ENCODE measurements at places on chromosomes 12 and 14.

- no peak for DNase-seq
These were observed 93.5 kb downstream of the ATXN2 start for GRCh38 chr12:111505601-111506036.

- peak; percentile 57 for DNase-seq
These were observed 13.2 kb downstream of the AQP6 start for GRCh38 chr12:49985981-49986380.

GRCh38 chr14:67524634-67524963 is 8.5 kb upstream of the PLEKHH1 start:
- no peak for DNase-seq

GRCh38 chr12:120610560-120610959 is 29.4 kb upstream of the POP5 start:
- no peak for DNase-seq

GRCh38 chr14:104588066-104588857 is 8.7 kb downstream of the C14orf180 start:
- DNase-seq: no peak

- DNase-seq: no peak
These were observed 49.3 kb downstream of the ACTN1 start for GRCh38 chr14:68929623-68930307.

GRCh38 chr12:94457311-94457710 is 2.4 kb downstream of the CEP83 start:
- no peak for DNase-seq

DNA sequence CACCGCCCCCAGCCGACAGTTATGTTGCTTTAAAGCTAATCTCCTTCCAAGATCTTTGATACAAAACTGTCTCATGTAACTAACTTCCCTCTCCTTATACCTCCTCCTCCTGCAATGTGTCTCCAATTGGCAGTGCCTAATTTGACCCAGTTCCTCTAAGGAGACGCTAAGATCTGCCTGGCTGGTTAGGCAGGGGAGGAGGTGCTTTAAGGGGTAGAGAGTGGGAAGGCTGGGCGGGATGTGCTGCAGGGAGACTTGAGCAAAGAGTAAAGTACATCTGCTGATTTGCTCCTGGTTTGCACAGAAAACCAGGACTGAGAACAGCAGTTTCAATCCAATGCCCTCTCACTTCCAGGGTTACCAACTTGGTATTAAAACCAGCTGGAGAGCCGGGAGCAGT is 7.4 kb upstream of the IKZF4 start:
- DNase-seq: peak; percentile 23

DNA sequence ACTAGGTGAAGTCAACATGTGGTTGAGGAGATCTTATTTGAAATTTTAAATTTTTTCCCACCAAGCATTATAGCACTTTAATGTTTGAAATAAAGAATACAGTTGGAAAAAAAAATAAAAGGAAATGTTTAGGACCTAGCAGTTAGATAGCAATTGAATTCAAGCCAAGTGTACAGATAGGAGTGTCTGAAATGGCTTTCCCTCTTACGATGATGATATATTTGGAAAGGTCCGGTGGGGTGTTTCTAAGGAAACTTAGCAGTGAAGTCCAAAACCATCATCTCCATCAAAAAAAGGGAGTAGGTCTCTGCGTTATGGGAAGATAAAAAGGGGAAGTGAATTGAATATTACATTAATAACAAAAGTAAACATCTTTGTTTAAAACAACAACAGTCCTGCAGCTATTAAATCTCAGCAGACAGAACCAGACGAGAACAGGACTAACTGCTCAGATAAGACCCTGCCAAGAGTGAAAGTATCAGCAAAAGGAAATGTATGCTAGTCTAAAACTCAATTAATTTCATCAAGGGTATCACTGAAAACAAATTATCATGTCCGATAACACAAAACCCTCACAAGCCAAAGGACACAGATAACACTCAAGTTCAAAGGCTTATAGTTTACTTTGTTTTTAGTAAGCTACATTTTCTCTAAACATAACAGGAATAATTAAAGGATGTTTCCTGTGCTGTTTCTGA is 242.0 kb downstream of the BMP4 start:
- DNase-seq: no peak

- no peak for DNase-seq
These were observed 220.3 kb downstream of the ASCL1 start for GRCh38 chr12:103177639-103178255.

- DNase-seq: no peak
These were observed 1.3 kb downstream of the TRIM9 start for GRCh38 chr14:51093371-51094281.

GRCh38 chr12:68287106-68287505 is 33.7 kb upstream of the IL22 start:
- no peak for DNase-seq

GRCh38 chr12:106211973-106212372 is 35.8 kb downstream of the CKAP4 start:
- DNase-seq: no peak

DNA sequence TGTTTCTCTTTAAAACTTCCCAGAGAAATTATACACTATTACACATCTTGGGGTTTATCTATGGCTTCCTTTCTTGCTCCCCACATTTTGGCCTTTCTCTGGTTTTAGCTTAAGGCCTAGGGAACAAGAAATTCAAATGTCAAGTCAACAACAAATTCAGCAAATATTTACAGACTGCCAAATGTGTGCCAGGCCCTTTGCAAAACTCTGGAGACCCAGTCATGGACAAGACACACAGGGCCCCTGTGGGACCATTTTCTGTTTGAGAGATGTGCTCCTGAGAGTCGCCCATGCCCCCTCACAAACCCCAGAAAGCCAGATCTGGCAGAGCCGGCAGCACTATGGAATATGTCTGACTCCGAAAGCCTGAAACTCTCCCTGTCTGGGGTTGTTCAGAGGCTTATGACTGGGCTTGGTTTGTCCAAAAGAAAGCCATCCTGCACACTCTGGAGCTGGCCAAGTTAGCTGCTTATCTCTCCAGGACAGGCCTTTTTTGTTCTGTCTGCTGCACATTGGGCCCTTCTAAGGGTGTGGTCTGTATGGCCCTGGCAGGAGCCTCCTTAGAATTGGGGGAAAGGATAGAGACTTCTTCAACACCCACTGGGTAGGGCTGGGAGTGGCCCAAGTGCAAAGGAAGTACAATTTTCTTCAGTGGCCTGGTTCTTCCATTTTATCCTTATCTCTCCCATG is 1.1 kb upstream of the KRT3 start:
- no peak for DNase-seq

- DNase-seq: peak; percentile 60
These were observed 15.9 kb downstream of the MED13L start for GRCh38 chr12:116261525-116262100.

- DNase-seq: no peak
These were observed 10.9 kb upstream of the MYH7 start for GRCh38 chr14:23446291-23446851.

- DNase-seq: no peak
These were observed 139.5 kb downstream of the SLC38A6 start for GRCh38 chr14:61120576-61120975.

DNA sequence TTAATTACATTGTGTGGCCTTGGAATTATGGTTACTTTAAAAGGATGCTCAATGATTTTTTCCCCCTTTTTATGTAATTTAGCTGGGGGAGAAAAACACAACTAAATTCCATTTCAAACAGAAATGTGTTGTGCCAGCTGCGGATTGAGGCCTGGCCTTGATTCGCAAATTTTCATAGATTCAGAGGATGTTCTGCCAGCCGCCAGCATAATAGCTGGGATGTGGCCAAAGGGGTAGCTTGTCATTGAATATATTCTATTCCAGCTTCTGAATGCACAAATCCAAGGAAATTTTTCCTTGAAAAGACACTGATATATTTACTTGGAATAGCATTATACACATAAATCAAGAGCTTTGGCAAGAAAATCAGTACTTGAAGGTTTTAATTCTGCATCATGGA is 43.7 kb downstream of the TRHDE start:
- no peak for DNase-seq

Data from foreskin fibroblast (primary cell).